ENCODE measurements at places on chromosomes 1 and 21. TPM values are rescaled to one million over a fixed set of nuclear protein-coding genes. Genes with fewer than 3 reads are reported as not detected.

ATAD3C gene
- 0.70 TPM for total RNA-seq

GNB1 gene
- 232 TPM for total RNA-seq

MTARC2 gene
- total RNA-seq: not detected

PSRC1 gene
- total RNA-seq: not detected

CYP4X1 gene
- total RNA-seq: not detected

SCAMP3 gene
- total RNA-seq: 105 TPM
